Fibroblast of villous mesenchyme (primary cell): ENCODE measurements at places on chromosomes 5 and 9.

- no peak for DNase-seq
Measured at GRCh38 chr9:132548751-132549640, 33.4 kb upstream of the BARHL1 start.

GRCh38 chr5:37738057-37738691 is 101.7 kb downstream of the GDNF start:
- DNase-seq, result peak; percentile 95

GRCh38 chr5:146909255-146910068 is 30.9 kb upstream of the PPP2R2B start:
- no peak for DNase-seq

DNA sequence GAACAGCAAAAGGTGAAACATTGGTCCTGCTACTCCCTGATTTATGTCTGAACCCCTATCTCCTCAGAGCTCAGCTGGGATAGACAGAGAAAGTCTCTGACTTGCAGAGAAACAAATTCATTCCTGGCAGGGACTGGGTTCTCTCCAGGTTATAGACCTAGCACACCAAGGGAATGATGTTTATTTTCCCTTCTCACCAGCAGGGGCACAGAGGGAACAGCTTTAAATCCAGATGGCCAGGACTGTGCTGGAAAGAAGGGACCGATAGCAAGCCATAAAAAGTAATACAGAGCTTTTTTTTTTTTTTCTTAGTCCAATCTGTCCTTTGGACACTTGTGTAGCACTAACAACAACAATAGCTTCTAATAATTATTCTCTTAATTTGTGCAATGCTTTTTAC is 141.1 kb upstream of the C9orf72 start:
- DNase-seq, result no peak

- DNase-seq, result no peak
Measured at GRCh38 chr9:98530275-98530674, 178.5 kb downstream of the GABBR2 start.

- DNase-seq, result peak; percentile 64
Measured at GRCh38 chr5:40386289-40386688, 293.4 kb upstream of the PTGER4 start.

GRCh38 chr5:50744776-50745175 is 78.3 kb downstream of the PARP8 start:
- DNase-seq, result peak; percentile 79

DNA sequence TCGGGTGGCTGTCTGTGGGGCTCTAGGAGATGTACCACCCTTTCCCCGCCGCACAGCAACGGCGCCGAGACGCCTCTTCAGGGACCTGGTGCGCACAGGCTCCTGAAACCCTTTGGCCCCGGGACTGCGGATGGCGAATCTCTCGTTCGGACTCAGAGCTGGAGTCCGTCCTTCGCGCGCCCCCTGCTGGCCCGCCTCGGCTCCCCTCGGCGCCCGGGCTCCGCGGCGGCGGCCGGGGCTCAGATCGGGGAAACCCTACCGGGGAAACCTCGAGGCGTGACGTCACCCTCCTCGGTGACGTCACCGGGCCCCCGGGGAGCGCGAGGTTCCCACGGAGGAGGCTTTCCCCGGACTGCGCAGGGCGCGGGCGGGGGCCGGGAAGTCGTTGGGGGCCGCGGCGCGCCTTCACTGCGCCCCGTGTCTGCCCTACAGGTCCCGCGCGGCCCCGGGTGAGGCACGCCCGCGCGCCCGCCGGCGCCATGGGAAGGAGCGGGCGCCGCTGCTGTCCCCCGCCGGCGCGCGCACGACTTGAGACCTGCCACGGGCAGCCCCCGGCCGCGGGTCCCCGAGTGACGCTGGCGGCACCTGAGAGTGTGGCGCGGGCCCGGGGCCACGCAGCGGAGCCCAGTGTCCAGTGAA is 7.9 kb downstream of the PRR7 start:
- DNase-seq, result peak; percentile 89

DNA sequence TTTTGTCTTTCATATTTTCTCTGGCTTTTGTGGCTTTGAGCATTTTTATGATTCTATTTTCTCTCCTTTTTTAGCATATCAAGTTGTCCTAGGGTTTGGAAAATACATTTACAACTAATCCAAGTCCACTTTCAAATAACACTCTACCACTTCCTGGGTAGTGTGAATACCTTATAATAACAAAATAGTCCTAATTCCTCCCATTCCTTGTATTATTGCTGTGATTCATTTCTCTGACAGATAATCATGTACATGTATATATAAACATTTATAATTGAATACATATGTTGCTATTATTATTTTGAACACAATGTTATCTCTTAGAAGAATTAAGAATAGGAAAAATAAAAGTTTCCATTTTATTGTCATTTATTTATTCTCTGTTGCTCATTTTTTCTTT is 14.9 kb upstream of the ADAM19 start:
- DNase-seq, result no peak

DNA sequence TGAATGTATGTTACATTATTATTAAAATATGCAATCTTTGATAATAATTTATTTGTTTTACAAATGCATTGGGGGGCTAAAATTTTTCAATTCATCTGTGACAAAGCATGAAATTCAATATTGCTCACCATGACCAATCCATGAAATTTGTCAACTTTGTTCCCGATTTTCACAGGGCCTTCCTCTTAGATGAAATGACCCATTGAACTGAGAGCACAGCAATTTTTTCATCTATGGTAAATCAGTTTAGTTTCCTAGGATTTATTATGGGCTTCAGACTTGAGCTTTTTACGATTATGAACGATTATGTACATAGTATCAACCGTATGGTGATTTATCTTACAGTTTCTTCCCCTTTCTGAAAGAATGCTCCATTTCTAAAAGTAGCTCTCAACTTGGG is 157.3 kb downstream of the KIAA0825 start:
- DNase-seq, result no peak

GRCh38 chr5:168477060-168477459 is 9.2 kb upstream of the RARS1 start:
- peak; percentile 89 for DNase-seq

- DNase-seq, result no peak
Measured at GRCh38 chr5:41312478-41313060, 99.2 kb upstream of the C6 start.

DNA sequence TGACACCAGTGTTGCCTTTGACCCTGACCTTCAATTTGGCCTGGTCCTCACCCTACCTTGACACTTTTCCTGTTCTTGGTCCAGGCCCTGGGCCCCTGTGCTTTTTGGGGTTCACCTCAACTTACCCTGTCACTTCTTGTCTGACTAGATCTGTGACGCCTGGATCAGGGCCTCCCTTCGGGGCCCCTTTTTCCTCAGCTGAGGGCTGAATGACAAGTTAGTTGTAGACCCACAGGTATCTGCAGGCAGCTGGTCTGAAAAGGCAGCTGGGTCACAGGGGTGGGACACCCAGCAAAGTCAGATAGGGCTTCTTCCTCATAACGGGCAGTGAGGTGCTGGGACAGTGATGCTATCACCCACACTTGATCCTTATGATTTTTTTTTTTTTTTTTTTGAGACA is 10.0 kb upstream of the MYORG start:
- DNase-seq, result no peak

GRCh38 chr9:134890155-134890495 is 9.5 kb downstream of the FCN2 start:
- no peak for DNase-seq

DNA sequence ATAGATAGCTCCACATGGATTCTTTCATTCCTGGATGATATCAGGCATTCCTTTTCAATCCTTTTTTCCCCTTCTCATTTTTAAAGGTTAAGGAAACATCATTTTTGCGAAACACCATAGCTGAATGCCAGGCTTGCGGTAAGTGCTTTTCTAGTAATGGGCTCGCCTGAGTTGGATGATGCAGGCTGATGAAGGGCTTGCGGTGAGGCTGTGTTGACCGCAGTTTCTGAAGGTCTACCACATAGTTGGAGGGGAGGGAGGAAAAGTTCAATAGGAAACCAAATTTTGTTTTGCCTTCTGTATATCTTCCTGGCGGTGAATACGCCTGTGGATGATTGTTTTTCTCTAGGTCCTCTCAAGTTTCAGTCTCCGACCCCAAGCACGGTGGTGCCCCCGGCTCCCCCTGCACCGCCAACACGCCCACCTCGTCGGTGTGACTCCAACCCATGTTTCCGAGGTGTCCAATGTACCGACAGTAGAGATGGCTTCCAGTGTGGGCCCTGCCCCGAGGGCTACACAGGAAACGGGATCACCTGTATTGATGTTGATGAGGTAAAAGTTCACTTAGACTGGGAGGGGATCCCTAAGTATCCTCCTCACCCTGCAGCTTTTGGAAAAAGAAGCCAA is 24.3 kb downstream of the THBS4 start:
- no peak for DNase-seq
